NCI-H82 (cell line): ENCODE measurements at places on chromosomes 2 and 18.

GRCh38 chr2:85413592-85414420 lies 3.6 kb upstream of the CAPG start:
- no peak for DNase-seq

DNA sequence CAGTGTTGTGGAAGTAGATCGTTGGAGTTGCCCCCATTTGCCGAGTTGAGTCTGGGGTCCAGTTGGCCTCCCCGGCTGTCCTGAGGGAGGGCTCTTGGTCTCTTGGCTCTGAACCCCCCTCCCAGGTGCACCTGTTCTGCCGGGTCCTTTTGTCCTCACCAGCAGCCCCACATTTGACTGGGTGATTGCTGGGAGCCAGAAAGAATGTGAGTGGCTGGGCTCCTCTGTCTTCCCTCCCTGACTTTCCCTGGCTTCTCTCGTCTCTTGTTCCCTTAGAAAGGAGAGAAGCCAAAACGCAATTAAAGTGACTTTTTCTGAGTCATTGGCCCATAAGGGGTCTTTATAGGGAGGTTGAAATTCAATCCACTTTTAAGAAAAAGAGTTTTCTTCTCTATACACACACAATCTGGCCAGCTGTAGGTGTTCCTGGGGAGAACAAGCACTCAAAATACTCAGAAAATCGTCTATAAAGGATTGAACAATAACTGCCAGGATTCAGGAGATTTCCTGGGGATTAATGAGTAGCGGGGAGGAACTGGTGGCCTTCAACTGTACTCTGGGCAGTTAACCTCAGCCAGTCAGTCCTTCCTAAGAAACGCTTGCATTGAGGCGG lies 131.0 kb downstream of the TMEM182 start:
- no peak for DNase-seq

DNA sequence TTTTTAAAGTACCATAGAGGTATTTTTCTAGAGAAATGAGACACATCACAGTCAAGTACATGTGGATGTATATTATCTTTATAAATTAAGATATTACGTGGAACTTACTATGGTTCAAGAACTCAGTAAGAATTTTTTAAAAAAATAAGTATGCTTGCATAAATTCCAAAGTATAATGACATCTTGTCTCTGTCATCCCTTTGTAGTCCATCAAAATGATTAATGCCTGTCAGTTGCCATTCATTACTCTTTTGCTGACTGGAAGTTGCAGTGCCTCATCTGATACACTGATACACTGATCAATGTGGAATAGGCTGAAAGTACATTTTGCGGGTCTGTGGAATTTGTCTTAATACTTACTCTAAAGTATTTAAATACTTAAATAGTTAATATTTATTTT lies 177.2 kb downstream of the GALNT13 start:
- no peak for DNase-seq

DNA sequence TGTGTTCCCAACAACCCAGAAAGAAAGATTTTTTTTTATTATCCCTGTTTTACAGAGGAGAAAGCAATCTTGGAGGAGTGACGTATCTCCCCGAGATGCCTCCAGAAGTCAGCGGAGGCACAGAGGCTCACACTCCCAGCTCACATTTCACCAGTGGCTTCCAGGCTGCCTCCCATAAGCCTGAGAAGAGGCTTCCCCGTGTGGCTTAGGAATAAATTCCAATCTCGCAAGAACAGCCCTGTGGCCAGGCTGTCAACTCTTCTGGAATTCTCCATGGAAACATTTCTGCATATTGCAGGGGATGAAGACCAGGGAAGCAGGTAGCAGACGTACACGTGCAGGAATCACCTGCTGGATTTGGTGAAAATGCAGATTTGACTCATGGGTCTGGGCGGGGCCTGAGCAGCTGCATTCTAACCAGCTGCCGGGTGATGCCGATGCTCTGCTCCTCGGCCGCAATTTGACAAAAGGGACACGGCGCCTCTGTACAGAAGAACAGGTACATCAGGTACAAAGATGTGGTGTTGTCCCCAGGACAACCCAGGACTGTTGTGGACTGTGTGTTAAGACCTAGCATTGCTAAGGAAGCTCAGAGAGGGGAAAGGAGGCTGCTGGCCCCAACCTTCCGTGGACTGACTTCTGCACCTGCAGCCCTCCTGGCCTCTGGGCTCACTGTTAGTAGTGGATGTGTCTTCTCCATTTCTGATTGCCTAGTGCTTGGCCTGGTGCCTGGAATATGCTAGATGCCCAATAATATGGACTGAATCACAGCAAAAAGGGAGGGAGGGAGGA lies 114.2 kb upstream of the ID2 start:
- DNase-seq, result no peak

- DNase-seq, result no peak
Observed at GRCh38 chr2:129055824-129056223, 737.2 kb upstream of the HS6ST1 start.

DNA sequence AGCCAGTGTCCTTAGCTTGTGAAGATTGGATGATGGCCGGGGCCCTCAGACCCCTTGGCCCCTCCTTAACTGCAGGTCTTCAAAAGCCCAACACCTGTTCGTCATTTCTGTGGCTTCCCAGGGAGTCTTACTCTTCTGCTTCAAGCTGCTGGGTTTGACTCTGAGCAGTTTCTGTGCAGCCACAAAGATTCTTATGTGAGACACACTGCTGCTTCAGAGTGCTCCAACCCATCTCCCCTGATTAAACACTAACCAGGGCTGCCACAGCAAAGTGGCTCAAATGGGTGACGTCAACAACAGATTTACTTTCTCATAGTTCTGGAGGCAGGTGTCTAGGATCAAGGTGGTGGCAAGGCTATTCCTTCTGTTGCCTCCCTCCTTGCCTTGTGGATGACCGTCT lies 40.8 kb downstream of the TSN start:
- DNase-seq, result no peak

DNA sequence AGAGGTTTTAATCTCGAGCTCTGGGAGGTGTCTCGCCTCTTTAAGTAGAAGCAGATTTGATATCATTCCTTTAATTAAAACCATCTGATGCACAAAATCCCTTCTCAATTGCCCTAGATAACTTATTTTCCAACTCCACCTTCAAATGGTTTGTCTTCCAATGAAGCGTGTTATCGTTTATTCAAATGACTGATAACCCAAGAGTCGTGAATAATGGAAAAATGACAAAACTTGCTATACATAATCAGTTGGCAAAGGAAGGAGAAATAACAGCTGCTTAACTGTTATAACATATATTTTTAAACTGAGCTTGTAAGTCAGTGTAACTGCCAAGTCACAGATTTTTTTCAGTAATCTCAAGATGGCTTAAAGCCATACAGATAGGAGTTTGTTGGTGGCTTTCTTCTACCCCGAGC lies 144.6 kb downstream of the QPCT start:
- no peak for DNase-seq

GRCh38 chr2:64213532-64214275 lies 69.5 kb upstream of the PELI1 start:
- no peak for DNase-seq

- DNase-seq, result no peak
Observed at GRCh38 chr2:171540437-171540836, 18.2 kb downstream of the CYBRD1 start.
